ENCODE measurements at places on chromosomes 3 and 15. TPM values are rescaled to one million over a fixed set of nuclear protein-coding genes. Genes with fewer than 3 reads are reported as not detected.

DNA sequence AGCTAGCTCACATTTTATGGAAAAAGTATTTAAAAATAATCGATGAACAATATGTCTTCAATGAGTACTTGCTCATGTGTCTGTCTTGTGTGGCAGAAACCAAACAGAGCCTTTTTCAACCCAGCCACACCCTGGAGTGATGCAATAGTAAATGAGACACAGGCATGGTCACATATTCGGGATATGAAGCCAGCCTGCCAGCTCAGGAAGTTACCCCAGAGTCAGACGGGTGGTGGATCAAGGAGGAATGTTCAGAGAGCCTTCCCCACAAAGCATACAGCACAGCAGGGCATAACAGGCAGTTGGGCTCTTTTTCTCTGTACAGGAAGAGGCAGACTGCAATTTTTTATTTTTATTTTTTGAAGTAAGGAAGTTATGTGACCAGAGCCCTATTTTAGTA, 27.3 kb downstream of the LARP6 start:
- DNase-seq = peak; percentile 67

DNA sequence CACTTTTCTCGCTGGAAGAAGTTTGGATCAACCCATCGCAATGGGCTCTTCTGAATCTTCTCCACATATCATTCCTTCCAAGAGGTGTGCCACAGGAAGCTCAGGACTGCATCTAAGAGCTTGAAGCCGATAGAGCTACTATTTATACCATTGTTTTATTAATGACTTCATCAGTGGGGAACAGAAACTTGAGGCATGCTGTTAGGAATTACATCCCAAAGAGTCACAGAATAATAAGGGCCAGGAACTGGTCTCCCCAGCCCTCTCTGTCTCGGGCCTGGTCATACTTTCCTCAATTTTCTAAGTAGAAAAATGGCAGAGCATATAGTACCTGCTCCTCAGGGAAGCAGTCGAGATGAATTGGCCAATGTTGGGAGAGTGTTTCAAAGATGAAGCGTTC, 16.9 kb upstream of the C15orf61 start:
- DNase-seq = no peak

DNA sequence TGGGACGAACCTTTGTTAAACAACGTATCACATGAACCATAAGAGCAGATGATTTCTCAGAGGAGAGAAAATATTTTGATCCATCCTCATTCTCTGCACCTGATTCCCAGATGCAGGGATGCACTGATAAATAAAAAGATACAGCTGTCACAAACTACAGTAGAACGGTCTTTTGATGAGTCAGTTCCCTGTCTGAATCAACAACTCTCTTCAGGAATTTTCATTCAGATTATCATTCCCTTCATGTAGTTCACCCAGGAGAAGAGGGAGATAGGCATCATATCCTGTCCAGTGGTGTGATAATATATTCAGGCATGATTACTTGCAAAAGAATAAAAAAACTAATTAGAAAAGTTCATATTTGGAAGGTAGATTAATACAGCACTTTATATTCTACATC, 521.5 kb downstream of the PYDC2 start:
- no peak for DNase-seq

GRCh38 chr3:142087676-142088075, 61.7 kb downstream of the TFDP2 start:
- peak; percentile 91 for DNase-seq

GRCh38 chr15:69498987-69499386, 46.4 kb downstream of the RPLP1 start:
- DNase-seq = no peak

DNA sequence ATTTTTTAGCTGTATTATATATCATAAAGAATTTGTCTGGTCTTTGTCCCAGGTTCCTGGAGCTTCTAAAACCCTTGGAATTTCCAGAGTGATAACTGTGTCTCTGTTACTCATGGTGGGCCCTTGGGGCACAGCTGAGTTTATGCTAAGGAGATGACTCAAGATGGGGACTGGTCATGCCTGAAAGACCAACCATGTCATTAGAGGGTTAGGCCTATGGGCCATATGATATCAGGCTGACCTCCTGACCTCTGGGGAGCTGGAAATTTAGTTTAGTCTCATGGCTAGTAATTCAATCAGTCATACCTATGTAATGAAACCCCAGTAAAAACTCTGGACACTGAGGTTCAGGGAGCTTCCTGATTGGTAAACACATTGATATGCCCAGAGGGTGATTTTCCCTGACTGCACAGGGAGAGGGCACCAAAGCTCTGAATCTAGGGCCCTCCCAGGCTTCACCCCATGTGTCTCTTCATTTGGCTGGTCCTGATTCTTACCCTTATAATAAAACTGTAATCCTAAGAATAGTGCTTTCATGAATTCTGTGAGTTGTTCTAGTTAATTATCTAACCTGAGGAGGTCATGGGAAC, 69.6 kb downstream of the EEFSEC start:
- DNase-seq = no peak

DNA sequence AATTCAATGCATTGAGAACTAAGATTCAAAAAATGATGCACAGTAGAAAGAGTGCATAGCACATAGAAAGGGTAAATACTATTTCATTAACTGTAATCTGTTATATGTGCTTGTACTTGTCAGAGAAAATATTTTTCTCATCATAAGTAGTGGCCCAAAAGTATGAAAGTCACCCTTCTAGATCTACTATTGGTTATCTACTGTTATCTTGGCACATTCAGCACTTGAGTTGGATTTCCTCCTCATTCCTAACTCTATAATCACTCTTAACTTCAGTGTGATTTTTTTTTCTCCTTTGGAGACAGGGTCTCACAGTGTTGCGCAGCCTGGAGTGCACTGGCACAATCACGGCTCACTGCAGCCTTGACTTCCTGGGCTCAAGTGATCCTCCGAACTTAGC, 194.4 kb downstream of the PCCB start:
- no peak for DNase-seq

GRCh38 chr3:122977746-122978466, 49.7 kb downstream of the SEMA5B start:
- no peak for DNase-seq

LSMEM2 gene
- 0.04 TPM for polyA plus RNA-seq

MAN2C1 gene
- 42.8 TPM for polyA plus RNA-seq

EPHA6 gene
- polyA plus RNA-seq = not detected

CHRNA7 gene
- polyA plus RNA-seq = 0.38 TPM
